ENCODE measurements at places on chromosomes 6 and 20.

DNA sequence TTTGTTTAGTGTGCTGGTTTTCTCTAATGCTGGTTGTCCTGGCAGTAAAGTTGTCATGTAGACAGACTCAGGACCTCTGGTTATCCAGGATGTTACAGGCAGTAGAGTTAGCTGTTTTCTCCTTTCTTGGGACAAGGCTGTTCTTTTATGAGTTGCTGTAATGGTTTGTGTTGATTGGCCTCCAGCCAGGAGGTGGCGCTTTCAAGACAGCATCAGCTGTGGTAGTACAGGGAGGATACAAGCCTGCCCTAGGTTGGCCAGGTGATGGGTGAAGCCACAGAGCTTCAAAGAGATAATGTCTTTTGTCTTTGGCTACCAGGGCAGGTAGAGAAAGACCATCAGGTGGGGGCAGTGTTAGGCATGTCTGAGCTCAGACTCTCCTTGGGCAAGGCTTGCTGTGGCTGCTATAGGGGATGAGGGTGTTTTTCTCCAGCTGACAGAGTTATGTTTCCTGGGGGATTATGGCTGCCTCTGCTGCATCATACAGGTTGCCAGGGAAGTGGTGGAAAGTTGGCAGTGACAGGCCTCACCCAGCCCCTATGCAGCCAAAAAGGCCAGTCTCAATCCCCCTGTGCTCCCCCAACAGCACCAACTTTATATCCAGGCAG, 127.2 kb upstream of the TAB2 start:
- peaks cover 2% of the 10 kb centered on the region for H3K27me3 ChIP-seq
- H3K36me3 ChIP-seq, result no peaks in the 10 kb centered on the region
- H3K27ac ChIP-seq, result no peak overlapping the region
- DNase-seq, result no peak
- no peaks in the 10 kb centered on the region for H3K4me1 ChIP-seq

GRCh38 chr20:62302341-62303061, at the start of gene ADRM1:
Gene ADRM1 (plus strand): TSS chr20:62302997. CDS start chr20:62303569, 572 bp downstream.
- H3K27ac ChIP-seq, result peak within 1 kb of the TSS; percentile 77
- no peaks in the 10 kb centered on the region for H3K36me3 ChIP-seq
- peaks cover 18% of the 10 kb centered on the region for H3K4me1 ChIP-seq
- peaks cover 2% of the 10 kb centered on the region for H3K27me3 ChIP-seq

GRCh38 chr20:24781418-24781980, 167.6 kb upstream of the CST7 start:
- H3K27ac ChIP-seq, result no peak overlapping the region
- H3K36me3 ChIP-seq, result peaks cover 2% of the 10 kb centered on the region
- peak; percentile 35 for DNase-seq
- H3K4me3 ChIP-seq, result no peak overlapping the region
- H3K4me1 ChIP-seq, result peaks cover 7% of the 10 kb centered on the region

GRCh38 chr6:104325341-104326172, 534.2 kb downstream of the HACE1 start:
- H3K4me3 ChIP-seq, result no peak overlapping the region
- H3K36me3 ChIP-seq, result no peaks in the 10 kb centered on the region
- no peak for DNase-seq
- no peak overlapping the region for H3K27ac ChIP-seq
- no peaks in the 10 kb centered on the region for H3K4me1 ChIP-seq
- no peaks in the 10 kb centered on the region for H3K27me3 ChIP-seq

DNA sequence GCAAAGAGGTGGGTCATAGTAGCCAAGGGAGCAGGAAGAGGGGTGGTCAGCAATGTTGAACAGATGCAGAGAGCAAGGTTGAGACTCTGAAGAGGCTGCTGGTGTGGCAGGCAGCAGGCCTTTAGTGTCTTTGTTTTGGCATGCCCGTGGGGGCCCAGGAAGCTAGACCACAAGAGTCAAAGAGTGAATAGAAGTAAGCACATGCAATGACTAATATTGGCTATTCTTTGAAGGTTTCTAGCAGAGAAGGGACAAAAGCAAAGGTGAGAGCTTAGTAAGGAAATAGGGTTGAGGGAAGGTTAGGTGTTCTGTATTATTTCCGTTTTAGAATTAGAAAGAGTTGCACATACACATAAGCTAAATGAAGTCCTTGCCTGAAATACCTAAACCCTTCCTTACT, 18.8 kb downstream of the TDRD6 start:
- H3K4me1 ChIP-seq, result no peaks in the 10 kb centered on the region
- peaks cover 2% of the 10 kb centered on the region for H3K27me3 ChIP-seq
- H3K27ac ChIP-seq, result no peak overlapping the region
- H3K4me3 ChIP-seq, result no peak overlapping the region

DNA sequence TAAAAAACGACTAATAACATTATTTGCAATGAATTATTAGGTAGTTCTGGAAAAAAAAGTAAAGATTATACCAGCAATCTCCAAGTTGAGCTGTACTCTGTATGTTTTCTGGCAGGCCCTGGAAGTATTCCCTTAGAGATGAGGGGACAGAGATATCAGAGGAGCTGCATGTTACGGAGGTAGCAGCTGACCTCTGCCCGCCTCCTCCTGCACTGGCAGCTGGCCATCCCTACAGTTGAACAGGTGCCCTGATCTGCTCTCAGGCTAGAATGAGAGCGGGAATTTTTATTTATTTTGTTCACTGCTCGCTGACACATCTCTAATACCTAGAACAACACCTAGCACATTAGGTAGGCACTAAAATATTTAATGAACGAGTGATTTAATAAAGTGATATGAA, 23.1 kb downstream of the FBXL4 start:
- peak overlapping the region; percentile 18 for H3K4me3 ChIP-seq
- peak; percentile 65 for DNase-seq
- H3K27ac ChIP-seq, result peak overlapping the region; percentile 74
- no peaks in the 10 kb centered on the region for H3K36me3 ChIP-seq
- H3K4me1 ChIP-seq, result peaks cover 45% of the 10 kb centered on the region
